ENCODE measurements at places on chromosomes 2 and 18.

GRCh38 chr2:201235860-201236811 is 24.2 kb upstream of the CASP8 start:
- DNase-seq: peak; percentile 86

- DNase-seq: no peak
These were observed 190.1 kb downstream of the ZNF385B start for GRCh38 chr2:179671043-179671981.

GRCh38 chr2:187782301-187782700 is 228.1 kb upstream of the TFPI start:
- DNase-seq: no peak

- DNase-seq: no peak
These were observed 9.0 kb downstream of the DTNB start for GRCh38 chr2:25664183-25664964.

- DNase-seq: no peak
These were observed 568.5 kb downstream of the ARHGAP15 start for GRCh38 chr2:143697744-143698143.

DNA sequence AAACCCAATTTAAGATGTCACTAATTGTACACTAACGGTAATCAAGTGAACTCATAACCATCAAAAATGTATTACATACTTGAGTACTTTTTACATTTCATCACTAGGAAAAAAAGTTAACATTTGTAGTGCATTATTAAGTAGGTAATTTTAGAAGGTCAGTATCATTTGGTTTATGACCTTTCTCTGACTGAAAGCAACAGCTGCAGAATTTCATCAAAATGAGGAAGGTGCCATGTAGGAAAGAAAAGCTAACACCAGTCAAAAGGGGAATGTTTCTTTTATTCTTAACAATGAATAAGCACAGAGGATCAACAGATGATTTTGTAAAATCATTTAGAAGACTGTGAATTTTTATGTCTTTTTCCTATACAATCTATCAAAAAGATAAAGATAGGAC is 79.0 kb downstream of the PIGN start:
- no peak for DNase-seq

DNA sequence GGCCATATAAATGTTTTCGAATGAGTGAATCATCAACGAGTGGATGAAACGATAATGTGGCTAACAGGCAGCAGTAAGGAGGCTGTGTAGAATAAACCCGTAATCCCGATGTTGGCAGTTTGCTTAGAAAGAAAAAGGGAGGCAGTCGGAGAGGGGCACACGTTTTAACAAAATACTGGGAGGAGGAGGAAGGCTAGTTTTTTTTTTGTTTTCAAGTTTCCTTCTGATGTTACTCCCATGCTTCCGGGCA is 476 bp upstream of the MSH2 start:
- peak; percentile 5 for DNase-seq

GRCh38 chr2:74632209-74632938 is 15.8 kb downstream of the M1AP start:
- DNase-seq: no peak

DNA sequence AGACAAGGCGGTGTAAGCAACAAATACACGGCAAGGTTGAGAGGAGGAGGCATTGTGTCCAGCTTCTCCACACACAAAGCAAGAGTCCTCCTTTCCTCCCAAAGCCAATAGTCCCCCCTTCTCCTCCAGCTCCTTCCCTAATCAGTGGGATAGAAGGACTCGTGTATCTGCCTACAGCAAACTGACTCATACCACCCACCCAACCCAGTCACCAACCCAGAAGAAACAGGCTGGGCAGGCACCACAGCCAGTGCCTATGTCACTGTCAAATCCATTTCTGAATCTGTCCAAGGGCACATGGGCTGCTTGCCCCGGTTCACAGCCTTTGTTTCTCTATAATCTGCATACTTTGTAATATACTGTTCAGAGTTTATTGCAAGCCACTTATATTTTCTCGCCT is 19.2 kb upstream of the NMS start:
- no peak for DNase-seq

DNA sequence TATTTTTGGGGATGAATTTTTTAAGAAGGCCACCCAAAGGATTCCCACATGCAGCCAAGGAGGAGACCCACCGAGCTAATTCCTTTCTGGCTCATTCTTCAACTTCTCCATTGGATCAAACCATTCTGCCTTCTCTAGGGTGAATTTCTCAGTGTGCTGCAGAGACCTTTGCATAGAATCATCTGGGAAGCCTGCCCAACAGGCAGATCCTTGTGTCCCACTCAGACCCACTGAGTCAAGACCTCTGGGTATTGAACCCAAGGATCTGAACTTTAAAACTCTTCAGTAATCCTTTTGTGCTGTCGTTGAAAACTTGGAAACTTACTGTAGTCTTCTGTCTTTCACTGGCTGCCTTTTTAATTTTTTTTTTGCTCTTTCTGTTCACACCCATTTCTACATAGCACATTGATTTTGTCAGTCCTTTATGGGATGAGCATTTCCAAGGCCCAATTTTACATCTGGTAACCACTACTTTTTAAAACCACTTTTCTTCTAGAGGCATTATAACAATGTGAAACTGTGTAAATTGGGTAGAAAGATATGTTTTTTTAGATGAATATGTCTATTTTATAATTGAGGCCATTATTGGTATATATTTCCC is 120.2 kb downstream of the TSN start:
- DNase-seq: no peak

GRCh38 chr2:28976584-28976983 is 4.5 kb upstream of the TOGARAM2 start:
- no peak for DNase-seq

DNA sequence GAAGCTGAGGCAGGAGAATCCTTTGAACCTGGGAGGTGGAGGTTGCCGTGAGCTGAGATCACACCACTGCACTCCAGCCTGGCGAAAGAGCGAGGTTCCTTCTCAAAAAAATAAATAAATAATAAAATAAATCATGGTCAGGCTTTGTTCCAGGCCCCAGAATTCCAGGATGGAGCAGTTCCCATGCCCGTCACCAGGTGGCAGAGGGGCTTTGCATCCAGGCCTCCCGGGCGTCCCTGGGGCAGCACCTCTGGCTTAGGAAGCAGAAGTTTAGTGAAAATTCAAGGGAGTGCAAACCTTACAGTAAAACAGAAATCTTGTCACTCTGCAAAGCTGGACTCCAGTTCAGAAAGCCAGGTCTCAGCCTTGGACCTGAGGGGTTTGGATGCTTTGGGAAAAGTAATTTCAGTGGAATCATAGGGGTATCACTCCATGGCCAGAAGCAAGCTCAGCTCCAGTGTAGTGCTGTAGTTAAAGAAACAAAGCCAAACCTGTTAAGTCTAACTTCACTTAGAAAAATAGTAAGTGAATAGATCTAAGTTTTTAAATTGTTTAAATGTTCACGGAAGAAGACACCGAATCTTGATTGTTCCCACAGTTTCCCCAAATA is 512.7 kb downstream of the CMPK2 start:
- no peak for DNase-seq
